Frontal cortex (tissue), 4 donors: ENCODE measurements at places on chromosomes 4 and X.

- no peak for DNase-seq
These were observed 22.4 kb downstream of the TMEM33 start for GRCh38 chr4:41957634-41958033.

DNA sequence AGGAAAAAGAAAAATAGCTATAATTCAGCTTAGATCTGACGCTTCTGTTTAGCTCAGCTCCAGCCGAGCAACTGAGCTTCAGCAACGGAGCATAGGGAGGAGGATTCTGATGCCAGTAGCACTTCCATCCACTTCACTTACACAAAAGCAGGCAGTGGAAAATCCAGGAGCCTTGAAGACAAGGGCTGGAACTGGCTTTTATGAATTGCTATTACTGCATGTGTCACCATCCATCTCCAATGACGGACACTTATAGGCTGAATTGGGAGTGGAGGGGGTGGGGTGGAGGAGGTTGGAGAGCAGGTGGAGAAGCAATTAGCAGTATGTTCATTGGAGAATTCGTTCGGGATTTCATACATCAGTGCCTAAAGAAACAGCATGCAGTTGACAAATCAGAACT lies 15.6 kb downstream of the ENOX2 start:
- DNase-seq, result no peak

- no peak for DNase-seq
These were observed 253.2 kb upstream of the CENPE start for GRCh38 chr4:103451341-103451740.

DNA sequence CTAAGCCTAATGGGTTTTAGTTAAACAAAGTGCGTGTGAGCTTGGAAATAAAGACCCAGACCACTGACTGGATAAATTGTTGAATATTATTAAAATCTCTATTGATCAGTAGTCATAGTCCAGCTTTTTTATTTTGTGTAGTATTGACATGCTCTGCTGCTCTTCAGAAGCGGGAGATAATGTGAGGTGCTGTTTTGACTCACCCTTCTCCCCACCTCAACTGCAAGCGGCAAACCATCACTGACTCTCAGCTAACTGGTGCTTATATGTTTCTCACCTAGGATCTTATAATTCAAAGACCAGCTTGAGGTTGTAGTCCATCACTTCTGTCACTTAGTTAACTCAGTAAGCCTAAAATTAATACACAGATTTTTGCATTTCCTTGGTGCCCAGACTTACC lies 72.2 kb downstream of the COMMD8 start:
- no peak for DNase-seq

DNA sequence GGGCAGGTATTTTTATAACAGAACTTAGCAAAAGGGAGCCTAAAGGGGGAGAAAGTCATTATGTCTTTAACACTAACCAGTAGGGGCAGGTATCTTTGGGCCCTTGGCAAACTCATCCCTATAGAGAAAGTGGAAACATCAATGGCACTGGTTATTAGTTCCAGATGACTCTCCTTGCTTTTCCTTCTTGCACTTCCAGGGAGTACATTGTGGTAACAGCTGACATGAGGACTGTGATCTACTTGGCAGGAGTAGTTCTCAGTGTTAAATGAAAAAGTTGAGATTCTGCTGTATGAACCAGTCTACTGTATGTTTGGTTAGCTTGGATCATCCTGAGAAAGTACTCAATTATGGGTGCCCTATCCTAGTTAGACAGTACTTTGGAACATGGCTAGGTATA lies 93.6 kb downstream of the ATXN3L start:
- DNase-seq, result no peak

- DNase-seq, result no peak
These were observed 380.5 kb downstream of the IDS start for GRCh38 chrX:149124526-149125108.

- DNase-seq, result peak; percentile 10
These were observed 1.3 kb upstream of the HAND2 start for GRCh38 chr4:173531086-173531965.

GRCh38 chr4:17624821-17625220 lies 10.4 kb downstream of the MED28 start:
- DNase-seq, result no peak

DNA sequence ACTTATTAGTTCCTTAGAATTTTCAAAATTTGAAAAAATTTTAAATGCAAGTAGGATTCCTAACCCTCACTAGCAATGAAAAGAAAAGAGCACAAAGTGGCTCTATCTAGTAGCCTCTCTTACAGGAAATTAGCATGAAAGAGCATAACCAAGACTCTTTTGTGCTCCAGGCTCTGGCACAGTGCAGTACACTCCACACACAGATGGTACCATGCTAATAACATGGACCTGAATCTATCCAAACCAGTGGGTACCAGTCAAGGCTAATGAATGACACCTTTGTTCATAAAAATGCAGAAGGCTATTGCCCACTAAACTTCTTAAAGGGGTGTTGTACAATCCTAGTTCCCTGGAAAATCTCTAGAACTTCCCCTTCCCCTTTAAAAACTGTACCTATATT lies 119.0 kb downstream of the MANBA start:
- peak; percentile 12 for DNase-seq

DNA sequence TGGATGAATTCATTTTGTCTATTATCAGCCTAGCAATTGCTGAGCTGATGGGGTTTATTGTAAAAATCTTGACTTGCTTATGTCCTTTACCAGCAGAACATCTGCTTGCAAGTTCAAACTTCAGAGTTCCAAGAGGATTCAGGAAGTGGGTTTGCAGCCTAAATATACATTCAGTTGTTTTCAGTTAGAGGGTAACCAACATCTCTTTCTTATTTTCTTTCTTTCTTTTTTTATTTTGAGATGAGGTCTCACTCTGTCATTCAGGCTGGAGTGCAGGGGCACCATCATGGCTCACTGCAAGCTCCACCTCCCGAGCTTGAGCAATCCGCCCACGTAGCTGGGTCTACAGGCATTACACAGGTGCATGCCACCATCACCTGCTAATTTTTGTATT lies 31.4 kb upstream of the FHL1 start:
- no peak for DNase-seq

GRCh38 chr4:98148856-98149255 lies 5.6 kb upstream of the STPG2 start:
- DNase-seq, result no peak

- DNase-seq, result no peak
These were observed 19.9 kb upstream of the CLNK start for GRCh38 chr4:10704430-10704810.

GRCh38 chr4:122458625-122459024 lies 2.1 kb upstream of the IL2 start:
- DNase-seq, result no peak

DNA sequence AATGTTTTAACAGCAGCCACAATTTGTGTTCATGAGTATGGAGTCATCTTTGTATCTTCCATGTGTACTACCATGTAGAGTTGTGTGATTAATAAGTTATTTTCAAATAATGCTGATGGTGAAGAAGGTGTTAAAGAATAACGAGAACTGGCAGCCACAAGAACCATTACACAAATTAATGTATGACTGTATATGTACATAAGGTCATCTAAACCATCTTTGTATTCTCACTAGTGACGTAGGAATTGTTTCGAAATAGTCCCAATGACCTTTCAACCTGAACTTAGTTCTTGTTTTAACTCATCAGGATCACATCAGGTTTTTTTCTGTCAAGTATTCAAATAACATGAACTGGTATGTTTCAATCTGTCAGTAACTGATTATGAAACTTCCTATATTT lies 48.3 kb upstream of the NOCT start:
- DNase-seq, result no peak

DNA sequence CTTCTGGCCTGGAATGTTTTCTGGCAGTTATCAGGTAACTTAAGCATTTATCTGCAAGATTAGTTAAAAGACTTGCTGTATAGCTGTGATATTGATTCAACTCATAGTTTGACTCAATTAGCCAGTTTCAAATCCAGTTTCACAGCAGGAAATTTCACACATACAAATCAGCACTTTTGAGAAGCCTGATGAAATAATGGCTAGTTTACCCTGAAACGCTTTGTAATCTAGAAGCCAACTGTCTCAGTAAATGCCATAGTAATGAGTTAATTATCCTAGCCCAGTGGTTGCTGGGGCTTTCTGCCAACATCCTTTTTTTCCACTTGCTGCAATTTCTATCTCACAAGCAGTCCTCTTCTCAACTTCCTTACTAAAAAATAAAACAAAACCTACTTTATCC lies 53.1 kb downstream of the ARHGEF38 start:
- DNase-seq, result no peak

GRCh38 chrX:148371291-148371690 lies 129.1 kb upstream of the AFF2 start:
- no peak for DNase-seq

DNA sequence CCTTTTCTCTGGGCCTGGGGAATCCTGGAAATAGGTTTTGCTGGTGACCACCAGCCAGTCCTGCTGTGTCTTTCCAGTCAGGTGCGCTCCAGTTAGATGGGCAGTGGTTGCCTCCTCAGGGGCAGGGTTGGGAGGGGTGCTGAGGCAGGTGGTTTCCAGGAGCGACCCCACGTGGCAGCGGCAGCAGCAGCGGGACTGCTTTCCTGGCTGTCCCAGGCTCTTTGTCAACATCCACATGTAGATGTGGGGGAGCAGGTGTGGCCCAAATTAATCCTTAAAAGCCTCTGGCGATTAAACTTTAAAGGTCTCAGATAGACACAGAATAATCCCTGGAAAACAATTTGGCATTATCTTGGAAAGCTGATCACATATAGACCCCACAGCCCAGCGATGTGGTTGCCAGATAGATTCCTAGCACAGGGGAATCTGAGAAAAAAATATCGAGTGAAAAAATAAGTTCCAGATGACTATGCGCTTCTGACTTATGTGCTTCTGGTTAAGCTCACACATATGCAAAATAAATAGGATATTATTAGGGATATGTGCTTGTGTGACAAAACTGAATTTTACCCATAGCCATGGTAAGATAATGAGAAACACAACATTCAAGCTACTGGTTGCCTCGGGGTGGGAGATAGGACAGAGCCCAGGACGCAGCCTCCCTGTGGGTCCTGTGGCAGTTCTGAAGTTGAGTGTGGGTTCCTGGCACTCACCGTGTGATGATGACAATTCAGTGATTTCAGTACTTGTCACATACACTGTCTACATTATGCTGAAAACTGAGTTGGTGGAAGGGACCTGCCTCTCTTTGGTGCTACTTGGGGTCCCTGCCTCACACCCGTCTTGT lies 336.4 kb downstream of the ARHGAP10 start:
- no peak for DNase-seq

DNA sequence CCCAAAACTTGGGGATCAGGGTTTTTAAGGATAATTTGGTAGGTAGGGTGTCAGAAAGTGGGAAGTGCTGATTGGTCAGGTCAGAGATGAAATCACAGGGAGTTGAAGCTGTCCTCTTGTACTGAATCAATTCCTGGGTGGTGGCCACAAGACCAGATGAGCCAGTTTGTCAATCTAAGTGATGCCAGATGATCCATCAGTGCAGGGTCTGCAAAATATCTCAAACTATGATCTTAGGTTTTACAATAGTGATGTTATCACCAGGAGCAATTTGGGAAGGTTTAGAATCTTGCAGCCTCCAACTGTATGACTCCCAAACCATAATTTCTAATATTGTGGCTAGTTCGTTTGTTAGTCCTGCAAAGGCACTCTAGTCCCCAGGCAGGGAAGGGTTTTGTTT lies 43.3 kb downstream of the CAMK2D start:
- no peak for DNase-seq

DNA sequence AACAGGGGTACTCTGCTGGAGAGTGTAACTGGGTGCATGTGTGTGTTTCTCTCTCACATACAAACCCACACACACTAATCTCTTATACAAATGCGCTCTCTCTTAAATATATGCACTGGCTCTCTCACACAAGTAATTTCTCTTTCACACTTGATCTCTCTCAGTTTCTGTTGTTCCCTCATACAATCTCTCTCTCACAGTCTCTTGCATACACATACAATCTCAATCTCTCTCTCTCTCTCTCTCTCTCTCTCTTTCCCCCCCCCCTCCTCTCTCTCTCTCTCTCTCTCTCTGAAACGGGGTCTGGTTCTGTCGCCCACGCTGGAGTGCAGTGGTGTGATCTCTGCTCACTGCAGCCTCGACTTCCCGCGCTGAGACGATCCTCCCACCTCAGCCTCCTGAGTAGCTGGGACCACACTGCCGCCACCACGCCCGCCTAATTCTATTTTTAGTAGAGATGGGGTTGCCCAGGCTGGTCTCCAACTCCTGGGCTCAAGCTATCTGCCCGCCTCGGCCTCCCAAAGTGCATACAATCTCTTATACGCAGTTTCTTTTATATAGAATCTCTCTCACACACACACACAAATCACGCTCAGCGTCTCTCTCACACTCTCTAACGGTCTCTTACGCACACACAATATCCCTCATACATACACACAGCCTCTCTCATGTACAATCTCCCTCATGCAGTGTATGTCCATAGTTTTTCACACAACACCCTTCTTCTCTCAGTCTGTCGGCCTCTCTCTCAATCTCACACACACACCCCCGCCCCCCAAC lies 518 bp upstream of the FAM241A start:
- DNase-seq, result no peak

GRCh38 chr4:23999714-24000469 lies 110.0 kb upstream of the PPARGC1A start:
- DNase-seq, result no peak

DNA sequence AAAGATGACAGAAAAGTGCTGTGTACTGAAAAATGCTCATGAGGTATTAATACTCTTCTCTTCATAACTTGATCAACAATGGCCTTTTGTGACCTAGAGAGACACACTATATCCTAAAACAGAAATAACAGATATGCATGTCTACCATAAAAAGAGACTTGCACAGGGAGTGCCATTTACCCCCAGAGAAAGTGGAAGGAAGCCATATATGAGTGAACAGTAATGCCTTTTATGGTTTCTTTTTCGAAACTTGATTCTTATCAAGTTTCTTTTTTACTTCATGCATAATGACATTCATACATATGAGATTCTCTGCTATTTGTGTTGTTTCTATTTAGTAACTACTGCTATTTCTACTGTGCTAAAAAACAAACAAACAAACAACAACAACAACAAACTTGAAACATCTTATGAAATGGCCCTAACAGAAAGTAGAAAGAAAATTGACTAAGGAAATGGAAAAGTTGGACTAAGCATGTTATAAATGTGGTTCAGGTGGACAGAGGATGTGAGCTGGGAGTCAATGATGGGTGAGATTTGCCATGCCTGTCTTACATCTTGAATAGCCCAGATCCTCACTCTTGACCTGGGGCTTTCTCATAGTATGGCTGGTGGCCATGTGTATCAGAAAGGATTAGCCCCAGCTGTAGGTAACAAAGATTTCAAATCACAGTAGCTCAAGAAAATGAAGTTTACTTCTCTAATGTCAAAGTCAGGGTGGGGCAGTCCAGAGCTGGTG lies 43.8 kb downstream of the GEMIN8 start:
- DNase-seq, result no peak

GRCh38 chrX:49754233-49754857 lies 58.6 kb upstream of the PAGE1 start:
- DNase-seq, result no peak

DNA sequence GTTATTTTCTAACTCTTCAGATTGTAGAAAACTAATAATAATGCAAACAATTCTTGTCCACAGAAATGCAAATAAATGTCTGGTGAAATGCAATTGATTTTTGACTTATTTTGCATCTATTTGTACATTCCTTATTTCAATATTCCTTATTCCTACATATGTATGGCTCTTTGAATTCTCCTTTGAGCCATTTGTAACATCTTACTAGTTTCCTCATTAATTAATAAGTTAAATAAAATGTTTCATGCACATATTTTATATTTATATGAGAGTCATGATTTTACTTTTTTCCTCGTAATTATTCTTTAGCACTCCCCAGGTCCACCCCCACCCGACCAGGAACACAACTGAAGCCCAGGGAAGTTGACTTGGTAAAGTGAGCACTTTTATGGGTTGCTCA lies 2.7 kb upstream of the FTHL17 start:
- no peak for DNase-seq

- DNase-seq, result no peak
These were observed 1.2 kb downstream of the PRMT9 start for GRCh38 chr4:147682755-147683154.
